ENCODE measurements at places on chromosomes 1 and 21.
A peak's percentile ranks its signal among the peaks of the same experiment; 100 is the strongest.

GRCh38 chr1:109993885-109994284, 9.3 kb downstream of the AHCYL1 start:
- DNase-seq = no peak

- no peak for DNase-seq
Observed at GRCh38 chr1:156308078-156308477, 9.0 kb upstream of the VHLL start.

GRCh38 chr1:196209983-196210382, 398.3 kb downstream of the KCNT2 start:
- no peak for DNase-seq

DNA sequence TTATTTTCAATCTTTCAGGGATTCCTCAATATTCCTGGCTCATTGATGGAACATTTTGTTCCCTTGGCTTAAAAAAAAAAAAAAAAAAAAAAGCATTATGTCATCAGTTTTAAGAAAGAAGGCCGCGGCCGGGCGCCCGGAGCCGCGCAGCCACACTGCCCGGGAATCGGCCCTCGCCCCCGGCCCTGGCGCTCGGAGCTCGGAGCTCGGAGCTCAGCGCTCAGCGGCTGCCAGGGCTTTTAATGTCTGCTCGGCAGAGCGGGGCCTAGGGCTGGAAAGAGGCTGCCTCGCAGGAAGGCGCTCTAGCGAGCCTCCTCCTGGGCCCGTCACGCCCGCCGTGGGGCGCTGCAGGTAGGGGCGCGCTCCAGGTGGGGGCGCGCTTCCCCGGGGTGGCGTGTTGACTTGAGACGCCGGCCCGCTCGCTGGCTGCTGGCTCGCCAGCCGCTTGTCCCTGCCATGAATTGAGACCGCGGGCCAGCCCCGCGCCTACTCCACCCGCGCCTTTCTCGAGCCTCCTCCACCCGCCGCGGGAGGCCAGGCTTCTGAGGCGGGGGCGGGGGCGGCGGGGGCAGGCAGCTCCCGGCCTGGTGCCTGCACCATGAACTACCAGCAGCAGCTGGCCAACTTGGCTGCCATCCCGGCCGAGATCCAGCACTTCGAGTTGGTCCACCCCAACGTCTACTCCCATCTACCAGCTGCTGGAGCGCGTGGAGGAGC, 5.4 kb upstream of the TDRD5 start:
- DNase-seq = peak; percentile 38

DNA sequence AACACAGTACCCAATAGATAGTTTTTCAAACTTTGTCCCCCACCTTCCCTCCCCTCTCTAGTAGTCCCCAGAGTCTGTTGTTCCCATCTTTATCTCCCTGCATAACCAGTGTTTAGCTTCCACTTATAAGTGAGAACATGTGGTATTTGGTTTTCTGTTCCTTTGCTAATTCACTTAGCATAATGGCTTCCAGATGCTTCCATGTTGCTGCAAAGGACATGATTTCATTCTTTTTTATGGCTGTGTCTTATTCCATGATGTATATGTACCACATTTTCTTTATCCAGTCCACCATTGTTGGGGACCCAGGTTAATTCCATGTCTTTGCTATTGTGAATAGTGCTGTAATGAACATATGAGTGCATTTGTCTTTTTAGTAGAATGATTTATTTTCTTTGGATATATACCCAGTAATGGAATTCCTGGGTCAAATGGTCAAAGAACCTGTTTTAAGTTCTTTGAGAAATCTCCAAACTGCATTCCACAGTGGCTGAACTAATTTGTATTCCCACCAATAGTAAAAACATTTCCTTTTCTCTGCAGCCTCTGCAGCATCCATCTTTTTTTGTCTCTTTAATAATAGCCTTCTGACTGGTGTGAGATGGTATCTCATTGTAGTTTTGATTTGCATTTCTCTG, 126.0 kb downstream of the AK5 start:
- no peak for DNase-seq

DNA sequence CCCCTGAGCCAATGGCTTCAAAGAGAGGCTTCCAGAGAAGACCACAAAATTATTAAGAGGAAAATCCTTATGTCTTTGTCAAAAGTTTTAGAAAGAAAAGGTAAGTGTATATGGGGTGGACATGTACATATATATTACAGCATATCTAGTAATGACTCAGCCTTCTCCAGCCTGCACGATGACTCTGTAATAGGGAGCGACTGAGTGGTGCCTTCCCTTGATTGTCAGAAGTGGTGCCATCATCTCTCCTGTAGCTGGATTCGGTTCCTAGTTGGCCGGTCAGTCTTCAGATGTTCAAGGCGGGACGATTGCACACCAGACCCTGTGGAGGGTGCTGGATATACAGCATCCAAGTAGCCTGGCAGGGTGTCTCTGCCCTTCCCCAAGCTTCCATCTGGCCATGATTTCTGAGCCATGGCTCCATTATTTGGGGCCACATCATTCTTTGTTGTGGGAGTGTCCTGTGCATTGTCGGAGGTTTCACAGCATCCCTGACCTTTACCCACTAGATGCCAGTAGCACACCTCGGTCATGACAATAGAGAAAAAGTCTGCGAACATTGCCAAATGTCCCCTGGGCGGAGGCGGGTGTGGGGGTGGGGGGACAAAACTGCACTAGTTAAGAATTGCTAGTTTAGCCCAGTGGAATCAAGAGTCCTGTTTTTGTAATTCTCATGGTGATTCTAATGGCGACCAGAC, 206.2 kb upstream of the KAZN start:
- no peak for DNase-seq

- no peak for DNase-seq
Observed at GRCh38 chr1:53592521-53592982, 133.4 kb downstream of the DMRTB1 start.

DNA sequence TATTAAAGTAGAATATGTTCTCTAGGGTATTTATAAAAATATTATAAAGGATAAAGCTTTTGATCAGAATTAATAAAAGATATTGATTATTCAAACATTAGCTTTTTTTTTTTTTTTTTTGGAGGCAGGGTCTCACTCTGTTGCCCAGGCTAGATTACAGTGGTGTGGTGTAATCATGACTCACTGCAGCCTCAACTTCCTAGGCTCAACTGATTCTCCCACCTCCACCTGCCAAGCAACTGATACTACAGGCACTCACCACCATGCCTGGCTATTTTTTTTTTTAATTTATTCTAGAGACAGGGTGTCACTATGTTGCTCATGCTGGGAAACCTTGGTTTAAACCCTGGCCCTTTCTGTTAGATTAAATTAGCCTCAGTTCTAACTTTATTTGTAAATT, 188.3 kb downstream of the CLEC20A start:
- no peak for DNase-seq

DNA sequence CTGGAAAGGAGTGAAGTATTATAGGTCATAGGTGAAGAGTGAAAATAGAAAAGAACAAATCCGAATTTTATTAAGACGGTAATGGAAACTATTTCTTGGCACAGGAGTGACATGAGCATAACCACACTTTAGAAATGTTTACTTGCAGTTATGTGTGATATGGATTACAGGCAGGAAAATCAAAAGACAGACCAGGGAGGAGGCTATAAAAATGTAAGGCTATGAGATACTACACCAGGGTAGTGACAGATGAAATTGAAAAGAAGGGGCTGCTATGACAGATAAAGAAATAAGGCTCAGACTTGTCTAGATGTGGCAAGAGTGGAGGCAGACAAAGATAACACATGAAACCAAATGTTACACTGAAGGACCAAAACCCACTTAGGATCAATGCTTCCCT, 31.7 kb downstream of the GPATCH2 start:
- no peak for DNase-seq

- peak; percentile 39 for DNase-seq
Observed at GRCh38 chr1:27872059-27872801, at the start of gene THEMIS2. TSS of gene THEMIS2 (plus strand) at chr1:27872544. CDS start at chr1:27872572, 28 bp downstream.

DNA sequence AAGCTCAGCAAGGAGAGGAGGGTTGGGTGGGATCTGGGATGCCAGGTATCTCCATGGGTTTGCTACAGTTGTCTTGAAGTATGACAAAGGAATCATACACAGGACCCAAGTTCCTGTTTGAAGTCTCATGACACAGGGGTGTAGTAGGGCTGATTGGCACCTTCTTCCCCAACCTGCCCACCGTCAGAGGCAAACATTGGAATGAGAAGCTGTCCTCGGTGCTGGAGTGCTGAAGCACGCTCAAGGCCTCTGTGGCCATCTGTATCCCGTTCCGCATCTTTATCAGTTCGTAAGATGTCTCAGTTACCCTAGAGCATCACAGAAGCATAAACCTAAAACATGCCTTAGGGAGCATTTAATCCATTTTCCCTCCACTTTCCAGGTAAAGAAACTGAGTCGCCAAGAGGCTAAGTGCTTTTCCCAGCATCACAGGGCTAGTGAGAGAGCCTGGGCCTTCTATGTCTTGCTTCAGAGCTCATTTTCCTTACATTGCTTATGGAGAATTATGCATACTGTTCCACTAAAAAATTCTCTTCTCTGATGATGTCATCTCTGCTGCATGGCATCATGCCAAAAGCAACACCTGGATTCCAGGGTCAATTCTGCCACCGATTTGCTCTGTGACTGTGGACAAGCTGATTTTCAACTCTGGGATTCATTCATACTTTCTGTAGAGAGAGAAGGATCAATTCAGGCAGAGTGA, 34.2 kb downstream of the VWA5B1 start:
- no peak for DNase-seq

GRCh38 chr1:57468641-57469523, 45.0 kb upstream of the DAB1 start:
- no peak for DNase-seq

DNA sequence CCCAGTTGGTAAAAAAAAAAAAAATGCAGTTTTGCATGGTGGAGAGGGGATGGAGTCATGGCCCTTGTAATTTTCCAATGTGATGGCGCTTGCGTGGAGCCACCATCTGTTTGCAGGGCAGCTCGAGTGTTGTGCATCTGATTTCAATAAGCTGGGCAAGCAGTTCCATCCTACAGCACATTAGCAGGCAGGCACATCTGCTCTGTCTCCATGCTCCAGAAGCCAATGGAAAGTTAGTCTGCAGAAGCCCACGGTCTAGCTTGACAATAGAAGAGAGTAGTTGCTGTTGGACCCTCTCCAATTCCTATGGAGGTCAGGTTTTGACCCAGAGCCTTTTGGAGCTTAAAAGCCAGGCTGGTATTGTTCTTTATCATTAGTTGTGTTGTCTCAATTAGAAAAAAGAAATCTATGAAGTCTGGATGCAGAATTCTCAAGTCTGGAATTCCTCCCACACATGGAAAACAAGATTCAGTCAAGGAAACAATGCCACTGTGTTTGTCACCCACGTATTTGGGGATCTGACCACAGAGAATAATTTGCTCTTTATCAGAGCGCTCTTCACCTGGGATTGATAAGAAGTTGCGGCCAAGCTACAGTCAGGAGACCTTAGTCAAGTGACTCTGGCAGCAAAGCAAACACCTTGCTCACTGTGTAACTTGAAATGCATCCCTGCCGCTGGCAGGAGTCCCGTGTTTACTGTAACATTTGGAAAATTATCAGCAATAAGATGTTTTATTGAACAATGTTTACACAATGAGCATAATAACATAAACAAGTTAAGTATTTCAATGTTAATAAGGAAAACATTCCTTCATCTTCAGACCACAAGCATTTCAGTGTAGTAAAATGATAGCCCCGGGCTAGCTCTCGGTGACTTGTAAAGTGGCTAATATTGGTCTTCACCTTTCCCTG, 20.7 kb downstream of the NGF start:
- no peak for DNase-seq

- no peak for DNase-seq
Observed at GRCh38 chr1:29746076-29746665, 509.8 kb downstream of the PTPRU start.

DNA sequence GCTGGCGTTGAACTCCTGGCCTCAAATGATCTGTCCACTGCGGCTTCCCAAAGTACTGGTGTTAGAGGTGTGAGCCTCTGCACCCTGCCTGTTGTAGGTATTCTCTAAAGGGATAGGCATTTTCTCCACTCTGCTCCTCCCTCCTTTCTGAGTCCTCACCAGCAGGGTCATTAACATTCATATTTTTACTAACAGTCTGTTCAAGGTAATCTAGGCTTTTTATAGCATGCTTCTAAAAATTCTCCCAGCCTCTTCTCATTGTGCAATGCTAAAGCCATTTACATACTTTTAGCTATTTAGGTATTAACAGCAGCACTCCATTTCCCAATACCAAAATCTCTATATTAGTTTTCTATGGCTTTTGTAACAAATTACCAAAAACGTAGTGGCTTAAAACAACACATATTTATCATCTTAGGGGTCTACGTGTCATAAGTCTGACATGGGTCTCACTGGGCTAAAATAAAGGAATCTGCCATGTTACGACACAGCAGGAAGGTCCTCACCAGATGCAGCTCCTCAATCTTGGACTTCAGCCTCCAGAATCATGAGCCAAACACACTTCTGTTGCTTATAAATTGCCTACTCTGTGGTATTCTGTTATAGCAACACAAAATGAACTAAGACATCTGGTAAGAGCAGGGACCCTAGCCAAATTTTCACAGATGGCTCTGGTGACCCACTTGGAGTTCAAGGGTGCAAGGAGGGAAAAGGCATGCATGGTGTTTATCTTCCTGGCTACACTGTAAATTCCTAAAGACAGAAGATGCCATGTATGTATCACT, 2.9 kb upstream of the SLC2A7 start:
- DNase-seq = no peak

DNA sequence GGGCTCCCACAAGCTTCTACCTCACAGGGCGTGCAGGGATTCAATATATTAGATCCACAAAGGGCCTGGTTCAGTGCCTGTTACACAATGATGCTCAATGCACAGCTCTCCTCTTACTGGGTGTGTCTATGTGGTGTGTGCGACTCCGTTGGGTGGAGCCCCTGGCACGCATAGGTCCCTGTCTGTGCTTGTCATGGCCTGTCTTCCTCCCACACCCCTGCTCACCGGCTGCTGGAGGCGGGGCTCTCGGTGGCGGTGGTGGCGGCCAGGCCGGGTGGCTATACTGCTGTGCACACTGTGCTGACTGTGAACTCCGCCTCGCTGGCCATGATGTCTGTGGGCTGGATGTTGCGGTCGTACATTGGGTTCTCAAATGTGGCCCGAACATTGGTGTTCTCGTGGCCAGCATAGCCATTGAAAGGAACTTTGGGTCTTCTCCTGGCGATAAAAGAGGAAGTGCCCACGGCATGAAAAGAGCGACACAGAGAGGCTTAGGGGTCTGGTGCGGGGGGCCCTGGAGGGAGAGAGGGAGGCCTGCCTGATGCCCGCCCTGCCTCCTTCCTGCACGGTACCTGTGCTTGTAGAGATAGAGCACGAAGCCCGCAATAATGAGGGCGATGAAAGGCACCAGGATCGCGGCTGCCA, 46.9 kb downstream of the ZSCAN20 start:
- DNase-seq = no peak

DNA sequence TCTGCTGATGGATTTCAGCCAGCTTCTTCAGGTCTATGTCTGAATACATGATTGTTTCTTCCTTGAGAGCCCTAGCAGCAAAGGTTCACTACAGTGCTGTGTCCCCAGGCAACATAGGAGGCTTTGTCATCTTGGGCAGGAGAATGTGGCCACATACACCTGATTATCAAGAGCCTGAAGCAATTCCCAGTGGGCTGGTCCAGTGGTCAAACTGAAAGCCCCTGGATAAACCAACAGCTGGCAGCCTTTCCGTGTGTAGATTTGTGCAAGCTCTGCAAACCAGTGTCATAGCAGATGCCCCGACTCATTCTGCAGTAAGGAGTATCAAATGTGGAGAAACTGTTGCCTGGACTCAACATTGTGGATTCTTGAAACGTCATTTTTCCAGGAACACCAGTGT, 2.3 kb upstream of the GIPC2 start:
- DNase-seq = no peak
